CD4-positive, alpha-beta memory T cell (primary cell): ENCODE measurements at places on chromosomes 2 and 18.
A peak's percentile ranks its signal among the peaks of the same experiment; 100 is the strongest.

- peaks cover 4% of the 10 kb centered on the region for H3K36me3 ChIP-seq
- H3K4me3 ChIP-seq: no peak overlapping the region
- DNase-seq: no peak
- peaks cover 66% of the 10 kb centered on the region for H3K4me1 ChIP-seq
- no peaks in the 10 kb centered on the region for H3K27me3 ChIP-seq
- H3K27ac ChIP-seq: no peak overlapping the region
Observed at GRCh38 chr2:190466819-190467446, 58.8 kb downstream of the MFSD6 start.

- peak overlapping the region; percentile 12 for H3K27ac ChIP-seq
- peaks cover 27% of the 10 kb centered on the region for H3K36me3 ChIP-seq
- peaks cover 62% of the 10 kb centered on the region for H3K4me1 ChIP-seq
- H3K27me3 ChIP-seq: no peaks in the 10 kb centered on the region
Observed at GRCh38 chr2:172496160-172496608, 59.7 kb upstream of the PDK1 start.

DNA sequence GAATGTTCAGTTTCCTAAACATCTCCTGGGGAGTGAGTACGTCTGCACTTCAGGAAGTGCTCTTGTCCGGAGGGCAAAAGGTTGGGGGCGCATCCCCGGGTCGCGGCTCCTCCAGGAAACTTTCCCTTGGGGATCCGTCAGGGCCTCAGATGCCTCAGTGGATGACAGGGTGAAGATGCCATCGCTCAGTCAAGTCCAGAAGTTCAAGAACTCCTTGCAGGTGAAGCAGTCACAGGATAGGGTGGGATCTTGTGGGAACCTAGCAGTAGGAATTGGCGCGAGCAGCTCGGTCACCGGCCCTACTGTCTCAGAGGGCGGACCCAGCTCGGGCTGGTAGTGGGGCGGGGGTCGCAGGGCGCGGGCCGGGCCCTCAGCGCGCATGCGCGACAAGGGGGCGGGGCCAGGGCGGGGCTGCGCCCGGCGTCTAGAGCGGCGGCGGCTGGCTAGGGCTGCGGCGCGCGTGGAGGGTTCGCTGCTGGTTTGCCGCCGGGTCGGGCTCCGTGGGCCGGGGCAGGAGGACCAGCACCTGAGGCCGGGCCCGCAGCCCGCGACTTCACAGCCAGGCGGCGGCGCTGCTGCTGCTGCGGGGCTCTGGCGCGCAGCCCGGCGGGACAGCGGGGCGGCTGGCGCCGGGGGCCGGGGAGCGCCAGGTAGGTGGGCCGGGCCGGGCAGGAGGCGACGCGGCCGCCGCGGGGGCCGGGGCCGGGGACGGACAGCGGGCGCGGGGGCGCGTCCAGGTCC, at the start of gene INPP4A:
Gene INPP4A, plus strand, starts transcription at position 423 of the 741 bp plus-strand sequence. CDS start 75,191 bp downstream, outside the sequence.
- peak within 1 kb of the TSS; percentile 88 for H3K4me3 ChIP-seq
- H3K36me3 ChIP-seq: no peaks in the 10 kb centered on the region
- DNase-seq: peak; percentile 76

- H3K4me3 ChIP-seq: no peak overlapping the region
- no peak for DNase-seq
- no peaks in the 10 kb centered on the region for H3K36me3 ChIP-seq
- H3K27ac ChIP-seq: no peak overlapping the region
Observed at GRCh38 chr2:99680946-99681345, 191.1 kb upstream of the REV1 start.

GRCh38 chr2:64753399-64753798, 99.7 kb upstream of the SERTAD2 start:
- H3K4me3 ChIP-seq: no peak overlapping the region
- H3K27ac ChIP-seq: no peak overlapping the region
- H3K36me3 ChIP-seq: no peaks in the 10 kb centered on the region
- H3K4me1 ChIP-seq: peaks cover 20% of the 10 kb centered on the region
- H3K27me3 ChIP-seq: no peaks in the 10 kb centered on the region
- no peak for DNase-seq

DNA sequence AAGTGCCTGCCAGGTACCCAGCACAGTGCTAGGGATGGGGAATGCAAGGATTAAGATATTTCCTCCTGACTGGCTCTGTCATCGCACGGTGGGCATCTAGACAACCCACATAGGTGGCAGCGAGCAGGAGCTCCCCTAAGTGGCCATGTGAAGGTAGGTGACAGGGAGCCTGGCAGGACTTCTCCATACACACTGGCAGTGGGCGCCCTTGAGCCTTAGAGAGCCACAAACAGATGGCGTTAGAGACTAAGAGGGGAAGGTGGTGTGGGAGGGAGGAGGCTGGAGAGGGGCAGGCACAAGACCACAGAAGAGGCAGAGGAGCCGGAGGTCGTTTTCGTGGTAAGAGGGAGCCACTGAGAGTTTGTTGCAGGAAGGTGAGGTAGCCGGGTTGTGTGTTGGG, 15.2 kb downstream of the PRELID3A start:
- no peak overlapping the region for H3K27ac ChIP-seq
- H3K36me3 ChIP-seq: no peaks in the 10 kb centered on the region
- H3K27me3 ChIP-seq: no peaks in the 10 kb centered on the region
- no peaks in the 10 kb centered on the region for H3K4me1 ChIP-seq

GRCh38 chr2:176534798-176535466, 265.7 kb downstream of the MTX2 start:
- H3K4me3 ChIP-seq: no peak overlapping the region
- H3K36me3 ChIP-seq: no peaks in the 10 kb centered on the region
- no peak for DNase-seq
- H3K27ac ChIP-seq: no peak overlapping the region

DNA sequence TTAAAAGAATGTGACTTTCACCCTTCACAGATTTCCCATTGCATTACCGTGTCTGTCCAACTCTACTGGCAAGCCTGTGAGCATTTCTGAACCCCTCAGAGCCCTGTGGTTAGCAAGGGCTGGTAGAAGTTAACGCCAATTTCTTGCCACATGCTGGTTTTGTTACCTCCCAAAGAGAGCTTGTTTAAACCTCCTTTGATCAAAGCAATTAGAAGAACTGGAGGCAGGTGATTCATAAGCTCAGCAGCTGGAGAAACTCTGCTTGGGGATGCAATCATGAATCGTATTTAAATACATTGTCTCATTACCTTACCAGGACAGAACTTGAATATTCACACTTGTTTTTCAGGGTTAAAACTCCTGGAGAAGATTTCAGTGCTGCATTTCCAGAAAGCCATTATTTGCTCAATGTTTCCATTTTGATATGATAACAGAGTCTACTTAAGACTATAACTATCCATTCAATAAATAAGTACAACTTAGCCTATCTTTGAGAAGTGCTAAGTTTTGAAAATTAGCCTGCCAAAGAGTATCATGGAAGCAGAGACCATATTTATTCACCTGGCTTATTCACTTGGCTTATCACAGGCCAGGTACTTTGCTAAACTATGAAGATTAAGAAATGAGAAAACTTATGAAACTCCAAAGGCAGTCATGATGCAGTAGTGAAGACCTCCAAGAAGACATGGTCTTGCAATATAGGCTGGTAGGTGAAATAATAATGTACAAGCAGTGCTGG, 292.8 kb downstream of the INSIG2 start:
- H3K4me1 ChIP-seq: no peaks in the 10 kb centered on the region
- DNase-seq: no peak
- H3K27me3 ChIP-seq: no peaks in the 10 kb centered on the region
- H3K36me3 ChIP-seq: no peaks in the 10 kb centered on the region

- H3K27ac ChIP-seq: no peak overlapping the region
- H3K4me3 ChIP-seq: no peak overlapping the region
- peaks cover 4% of the 10 kb centered on the region for H3K27me3 ChIP-seq
- H3K36me3 ChIP-seq: no peaks in the 10 kb centered on the region
- peaks cover 10% of the 10 kb centered on the region for H3K4me1 ChIP-seq
- no peak for DNase-seq
Observed at GRCh38 chr2:95343429-95344214, 46.5 kb downstream of the KCNIP3 start.

DNA sequence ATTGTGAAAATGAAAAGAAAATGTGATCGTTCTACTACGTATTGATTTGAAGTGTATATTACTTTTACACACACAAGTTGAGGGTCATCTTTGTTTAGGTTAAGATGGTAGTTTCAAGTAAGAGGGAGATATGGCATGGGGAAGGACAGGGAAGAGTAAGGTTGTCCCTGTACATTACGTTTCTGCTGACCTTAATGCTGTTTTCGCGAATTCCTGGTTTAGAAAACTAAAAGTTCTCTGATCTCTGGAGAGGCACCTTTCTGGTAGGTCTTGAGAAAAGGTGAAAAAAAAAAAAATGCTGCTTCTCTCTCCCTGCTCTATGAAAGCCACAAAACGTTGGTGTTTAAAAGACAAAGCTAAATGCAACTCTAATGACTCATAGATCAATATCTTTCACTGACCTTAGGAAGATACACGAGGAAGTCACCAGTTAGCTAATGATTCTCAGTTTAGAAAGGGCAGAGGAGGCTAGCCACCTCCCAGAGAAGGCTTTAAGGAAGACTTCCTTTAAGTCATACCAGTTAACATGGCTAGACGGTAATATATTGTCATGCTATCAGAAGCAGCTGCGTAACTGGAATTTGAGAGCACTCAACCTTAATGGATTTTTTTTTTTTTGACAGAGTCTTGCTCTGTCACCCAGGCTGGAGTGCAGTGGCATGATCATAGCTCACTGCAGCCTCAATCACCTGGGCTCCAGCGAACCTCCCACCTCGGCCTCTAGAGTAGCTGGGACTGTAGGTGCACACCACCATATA, 13.2 kb downstream of the TXNDC2 start:
- no peaks in the 10 kb centered on the region for H3K27me3 ChIP-seq
- no peak for DNase-seq
- H3K4me3 ChIP-seq: no peak overlapping the region
